ENCODE measurements at places on chromosomes 12 and 14.

GRCh38 chr12:29970501-29970900 lies 186.8 kb upstream of the TMTC1 start:
- DNase-seq: no peak

DNA sequence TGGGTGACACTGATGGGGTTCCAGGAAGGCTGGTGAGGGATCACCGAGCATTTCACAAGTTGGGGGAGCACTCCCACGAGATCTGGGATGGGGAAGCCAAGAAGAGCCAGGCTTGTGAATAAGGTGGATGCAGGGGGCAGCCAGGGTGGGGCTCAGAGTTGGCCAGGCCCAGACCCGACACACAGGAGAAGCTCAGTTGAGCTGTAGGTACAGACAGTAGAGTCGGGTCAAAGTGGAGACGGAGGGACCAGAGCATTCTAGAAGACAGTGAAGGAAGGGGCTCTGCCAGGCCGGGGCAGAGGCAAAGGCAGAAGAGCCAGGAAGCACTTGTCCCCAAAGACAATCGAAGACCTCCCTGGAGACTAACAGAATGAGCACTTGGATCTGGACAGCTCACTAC lies 70.9 kb upstream of the BCL11B start:
- DNase-seq: no peak

DNA sequence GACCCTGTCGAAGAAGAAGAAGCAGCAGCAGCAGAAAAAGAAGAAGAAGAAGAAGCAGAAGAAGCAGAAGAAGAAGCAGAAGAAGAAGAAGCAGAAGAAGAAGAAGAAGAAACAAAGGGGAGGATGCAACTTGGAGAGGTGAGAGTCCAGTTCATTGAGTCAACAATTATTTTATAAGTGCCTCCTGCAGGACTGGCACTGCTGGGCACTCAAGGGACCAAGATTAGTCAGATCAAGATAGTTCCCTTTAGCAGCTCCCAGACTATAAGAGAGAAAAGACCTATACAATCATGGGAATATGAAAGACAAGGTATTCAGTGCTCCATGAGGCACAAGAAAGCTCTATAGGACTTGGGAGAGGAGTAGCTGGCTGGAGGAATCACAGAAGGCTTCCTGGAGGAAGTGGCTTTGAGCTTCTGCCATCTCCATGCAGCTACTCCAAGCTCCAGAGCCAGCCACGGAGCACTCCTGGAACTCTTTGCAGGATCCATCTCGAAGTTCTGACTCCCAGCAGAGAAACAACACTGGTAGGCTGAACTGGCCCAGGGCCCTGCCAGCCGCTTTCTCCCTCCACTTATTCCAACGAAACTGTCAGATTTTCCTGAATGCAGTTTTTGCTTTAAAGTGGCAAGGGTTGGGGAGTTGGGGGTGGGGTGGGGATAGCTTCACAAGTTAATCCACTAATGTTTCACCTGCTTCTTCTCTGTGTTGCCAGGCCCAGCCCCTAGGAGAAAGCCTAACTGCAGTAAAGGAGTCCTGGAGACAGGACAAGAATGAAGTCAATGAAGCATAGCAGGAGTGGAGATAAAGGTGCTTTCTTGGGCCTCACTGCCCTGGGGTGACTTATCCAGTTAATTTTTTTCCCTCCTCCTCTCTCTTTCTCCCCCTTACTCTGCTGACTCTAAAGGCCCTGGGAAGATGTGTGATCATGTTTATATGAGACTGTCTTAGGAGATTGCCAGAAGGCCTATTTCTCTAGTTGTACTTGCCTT lies 140.1 kb upstream of the PARP11 start:
- DNase-seq: no peak

DNA sequence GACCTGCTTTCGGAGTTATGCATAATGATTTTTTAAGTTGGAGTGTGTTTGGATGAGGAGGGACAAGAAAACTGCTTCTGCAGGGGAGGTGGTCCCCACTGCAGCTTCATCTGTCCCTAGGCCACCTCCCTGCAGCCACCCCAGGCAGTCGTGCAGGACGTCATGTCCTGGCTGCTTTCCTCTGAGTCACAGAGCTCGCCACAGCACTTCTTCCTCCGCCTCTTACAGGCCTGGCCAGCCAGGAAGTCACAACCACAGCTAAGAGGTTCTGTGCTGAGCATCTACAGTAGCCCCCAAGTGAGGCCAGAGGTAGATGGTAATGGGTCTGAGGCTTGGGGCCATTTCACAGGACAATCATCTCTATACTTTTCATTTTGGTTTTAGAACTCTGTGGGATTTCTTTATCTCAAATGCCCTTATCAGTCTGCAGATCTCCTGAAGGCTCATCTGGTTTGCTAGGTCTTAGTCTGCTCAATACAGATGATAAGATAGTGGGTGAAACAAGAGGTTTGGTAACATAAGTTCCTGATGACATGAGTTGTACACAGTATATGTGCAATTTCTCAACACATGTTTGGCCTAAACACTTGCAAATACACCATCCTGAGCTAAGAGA lies 106.4 kb downstream of the ARF6 start:
- peak; percentile 88 for DNase-seq

DNA sequence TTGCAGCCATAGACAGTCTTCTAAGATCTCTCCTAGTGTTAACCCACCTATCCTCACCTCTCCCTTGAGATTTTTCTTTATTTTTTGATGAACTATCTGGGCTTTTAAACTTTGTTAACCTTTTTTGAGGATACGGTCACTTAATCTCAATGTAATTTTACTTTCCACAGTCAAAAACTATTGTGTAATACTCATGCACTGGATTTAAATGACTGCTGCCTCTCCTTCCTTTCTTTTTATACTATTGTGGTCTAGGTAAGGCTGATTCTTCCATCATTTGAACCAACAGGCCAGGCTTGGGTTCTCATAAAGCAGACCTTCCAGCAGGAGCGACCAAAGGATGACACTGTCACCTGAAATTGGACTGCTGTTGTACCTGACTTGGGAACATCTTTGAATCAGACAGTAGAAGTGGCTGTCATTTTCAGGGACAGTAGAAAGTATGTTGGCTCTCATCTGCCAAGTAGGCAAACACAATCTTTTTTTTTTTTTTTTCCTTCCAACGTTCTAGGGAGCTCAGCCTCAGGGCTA lies 689 bp upstream of the PDE3A start:
- no peak for DNase-seq

DNA sequence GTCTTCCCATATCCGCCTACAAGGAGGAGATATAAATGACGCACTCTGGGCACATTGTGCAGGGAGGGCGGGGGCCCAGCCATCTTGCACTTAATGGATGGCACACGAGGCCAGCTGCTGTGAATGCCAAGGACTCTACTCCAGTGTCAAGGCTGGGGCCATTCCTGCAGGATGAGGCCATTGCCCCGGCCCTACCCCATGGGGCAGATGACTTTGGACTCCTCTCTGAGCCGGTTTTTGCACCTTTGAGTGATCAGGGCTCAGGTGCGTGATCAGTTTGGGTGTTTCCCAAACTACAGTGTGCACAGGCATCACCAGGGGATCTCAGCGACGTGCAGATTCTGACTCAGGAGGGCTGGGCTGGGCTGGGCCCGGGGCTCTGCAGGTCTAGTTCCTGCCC lies 16.1 kb downstream of the MMAB start:
- no peak for DNase-seq

- DNase-seq: no peak
Measured at GRCh38 chr14:25848601-25849000, 749.2 kb downstream of the NOVA1 start.

GRCh38 chr12:18148961-18149360 lies 59.0 kb upstream of the RERGL start:
- DNase-seq: no peak

DNA sequence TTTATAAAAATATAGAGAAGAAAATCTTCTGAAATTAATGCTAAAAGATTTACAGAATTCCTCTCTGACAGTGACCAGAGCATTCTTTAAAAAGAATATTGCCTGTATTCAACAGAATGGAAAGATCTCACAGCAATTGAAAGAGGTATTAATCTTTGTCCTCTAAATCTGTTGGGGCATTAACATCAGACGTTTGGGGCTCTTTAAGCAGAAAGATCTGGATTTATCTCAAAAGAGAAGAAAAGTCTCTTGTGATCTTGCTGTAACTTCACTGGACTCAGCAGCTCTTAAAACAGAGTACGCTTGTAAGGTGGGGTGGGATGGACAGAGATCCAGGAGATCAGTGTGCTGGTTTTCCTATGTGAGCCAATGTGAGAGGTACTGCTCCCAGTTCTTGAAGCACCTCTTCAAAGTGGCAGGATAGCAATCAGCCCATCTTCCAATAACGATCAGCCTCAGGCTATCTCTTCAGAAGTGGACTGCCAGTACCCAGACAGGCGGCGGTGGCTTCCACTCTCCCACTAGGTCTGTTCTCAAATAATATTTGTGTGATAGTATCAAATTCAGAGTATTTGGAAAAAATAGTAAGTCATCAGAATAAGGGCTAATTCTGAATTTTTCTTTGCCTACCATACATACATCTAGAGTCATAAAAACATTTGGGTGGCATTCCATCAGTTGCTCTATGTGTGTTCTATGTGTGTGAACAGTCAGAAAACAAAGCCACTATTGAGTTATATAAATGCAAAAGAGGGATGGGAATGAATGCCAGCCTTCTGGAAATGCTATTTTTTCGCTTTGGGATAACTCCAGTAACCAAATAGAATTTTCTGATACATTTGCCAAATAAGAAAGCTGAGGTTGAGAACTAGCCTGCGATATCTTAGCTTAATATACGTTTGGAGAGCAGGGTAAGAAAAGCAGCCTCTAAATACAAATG lies 237.4 kb upstream of the RGS6 start:
- DNase-seq: no peak

DNA sequence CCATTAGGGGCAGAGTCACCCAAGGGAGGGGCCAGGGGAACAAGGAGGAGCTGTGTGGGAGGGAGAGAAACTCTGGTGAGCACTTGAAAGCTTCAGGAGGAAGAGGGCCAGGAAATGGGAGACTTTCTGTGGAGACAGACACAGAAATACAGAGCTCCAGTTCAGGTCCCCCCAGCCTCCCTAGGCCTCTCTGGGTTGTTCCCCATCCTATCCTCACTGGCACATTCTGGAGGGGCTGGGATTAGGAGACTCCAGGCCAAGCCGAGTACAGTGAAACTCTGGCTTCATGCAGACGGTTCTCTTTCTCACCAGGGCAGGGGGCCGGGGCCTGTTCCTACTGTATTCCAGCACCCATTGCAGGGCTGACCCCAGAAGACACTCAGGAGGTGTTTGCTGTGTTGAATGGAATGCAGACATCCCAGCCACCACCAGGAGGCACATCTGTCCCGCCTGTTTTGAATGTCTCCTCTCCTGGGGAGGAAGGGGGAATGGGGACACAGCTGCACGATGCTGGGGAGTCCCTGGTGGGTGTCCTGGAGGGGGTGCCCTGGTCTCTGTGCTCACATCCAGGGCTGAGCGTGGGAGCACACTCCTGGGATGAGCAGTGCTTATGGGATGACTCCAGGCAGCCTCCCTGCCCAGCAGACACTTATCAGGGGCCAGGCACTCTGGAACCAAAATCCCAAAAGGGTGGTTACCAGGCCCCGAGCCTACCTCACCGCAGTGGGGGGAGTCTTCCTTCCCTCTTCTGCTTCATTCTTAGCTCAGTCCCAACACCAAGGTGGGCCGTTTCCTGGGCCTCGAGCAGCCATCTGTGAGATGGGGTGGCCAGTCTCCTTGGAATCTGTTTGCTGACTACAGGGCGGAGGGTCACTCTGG lies 5.5 kb upstream of the KRT84 start:
- peak; percentile 32 for DNase-seq

- DNase-seq: peak; percentile 76
Measured at GRCh38 chr12:124389138-124389724, 94.3 kb downstream of the RFLNA start.

DNA sequence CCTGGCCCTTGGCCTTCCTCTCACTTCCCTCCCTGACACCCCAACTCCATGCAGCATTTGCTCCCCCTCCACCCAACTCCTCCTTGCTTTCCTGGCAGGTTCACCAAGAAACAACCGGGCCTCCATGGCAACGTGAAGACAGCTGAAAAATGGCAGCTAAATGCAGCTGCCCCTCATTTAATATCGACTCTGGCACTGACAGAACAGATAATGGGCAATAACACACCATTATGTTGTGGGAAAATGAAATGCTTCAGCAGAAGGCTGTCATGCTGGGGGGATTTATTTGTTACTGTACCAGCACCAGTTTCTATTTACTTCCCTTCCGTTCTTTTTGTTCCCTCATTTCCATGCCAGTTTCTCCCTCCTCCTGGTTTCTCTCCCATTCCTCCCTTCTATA lies 440.8 kb downstream of the NRXN3 start:
- no peak for DNase-seq

GRCh38 chr12:120892265-120892664 lies 11.9 kb downstream of the SPPL3 start:
- DNase-seq: no peak

- peak; percentile 76 for DNase-seq
Measured at GRCh38 chr14:60734465-60735242, at the start of gene MNAT1. MNAT1 (plus strand) TSS chr14:60734761; CDS start chr14:60734863, 102 bp downstream.

GRCh38 chr12:70722584-70723343 lies 85.5 kb upstream of the PTPRB start:
- DNase-seq: peak; percentile 9

DNA sequence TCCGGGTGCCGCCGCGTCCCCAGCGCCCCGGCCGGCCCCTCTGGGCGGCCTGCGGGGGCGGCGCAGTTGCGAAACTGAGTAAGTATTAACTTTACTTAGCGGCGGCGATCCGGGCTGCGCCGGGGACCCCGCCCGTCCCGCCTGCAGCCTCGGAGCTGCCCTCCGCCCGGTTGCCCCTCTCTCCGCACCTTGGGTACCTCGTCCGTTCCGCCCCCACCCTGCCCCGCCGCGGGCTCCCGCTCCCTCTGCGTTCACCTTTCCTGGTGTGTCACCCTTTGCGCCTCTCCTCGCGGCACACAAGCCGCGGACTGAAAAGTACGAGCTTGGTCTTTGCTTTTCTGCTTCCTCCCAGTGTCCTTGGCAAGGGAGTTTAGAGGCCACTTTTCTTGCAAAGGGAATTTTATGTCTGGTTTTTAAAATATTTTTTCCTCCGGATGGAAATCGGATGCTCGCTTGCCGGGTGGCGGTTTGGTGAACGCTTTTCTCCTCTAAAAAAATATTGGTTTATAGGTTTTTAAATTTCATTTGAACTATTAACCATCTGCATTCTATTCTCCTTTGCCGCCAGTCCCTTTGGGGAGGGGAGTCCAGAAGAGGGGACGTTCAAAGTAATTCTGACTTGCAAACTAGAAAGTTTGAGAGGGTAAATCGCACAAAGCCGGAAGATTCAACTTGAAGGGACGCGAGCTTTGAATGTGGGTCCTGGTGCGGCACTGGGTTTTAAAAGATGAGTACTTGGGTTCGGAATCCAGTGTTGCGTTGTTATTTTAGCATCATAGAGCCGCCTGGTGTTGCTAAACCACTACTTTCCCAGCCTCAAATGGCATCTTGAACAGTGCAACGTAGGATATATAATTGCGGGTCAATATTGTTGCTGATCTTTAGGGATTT lies 834 bp downstream of the RASSF8 start:
- peak; percentile 80 for DNase-seq
